ENCODE measurements at places on chromosomes 12 and 14.

- no peak for DNase-seq
Measured at GRCh38 chr12:127711108-127711507, 555.9 kb upstream of the TMEM132C start.

DNA sequence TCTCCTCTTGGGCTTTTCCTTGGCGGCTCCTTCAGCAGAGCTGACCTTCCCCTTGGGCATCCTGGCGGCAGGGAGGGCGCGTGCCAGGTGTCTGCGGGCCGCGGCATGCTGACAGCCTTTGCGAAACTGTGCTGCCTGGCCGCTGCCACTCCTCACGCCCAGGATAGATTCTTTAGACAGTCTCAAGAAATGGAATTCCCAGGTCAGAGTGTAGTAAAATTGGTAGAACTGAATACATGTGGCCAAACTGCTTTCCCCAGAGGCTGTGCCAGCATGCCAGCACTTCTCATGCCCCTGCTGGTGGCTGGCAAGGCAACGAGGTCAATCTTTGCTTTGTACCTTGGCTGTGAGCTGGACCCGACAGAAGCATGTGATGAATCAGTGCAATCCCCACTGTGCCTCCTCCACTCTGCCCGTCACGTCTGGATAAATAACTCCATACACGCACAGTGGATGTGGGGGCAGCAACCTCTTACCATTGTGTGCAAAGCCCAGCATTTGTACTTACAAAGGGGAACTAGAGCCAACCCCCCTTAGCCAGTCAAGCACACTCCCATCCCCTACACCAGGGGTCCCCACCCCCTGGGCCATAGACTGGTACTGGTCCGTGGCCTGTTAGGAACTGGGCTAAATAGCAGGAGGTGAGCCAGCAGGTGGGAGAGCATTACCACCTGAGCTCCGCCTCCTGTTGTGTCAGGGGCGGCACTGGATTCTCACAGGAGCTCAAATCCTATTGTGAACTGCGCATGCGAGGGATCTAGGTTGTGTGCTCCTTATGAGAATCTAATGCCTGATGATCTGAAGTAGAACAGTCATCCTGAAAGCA lies 90.9 kb downstream of the ACTN1 start:
- no peak for DNase-seq

DNA sequence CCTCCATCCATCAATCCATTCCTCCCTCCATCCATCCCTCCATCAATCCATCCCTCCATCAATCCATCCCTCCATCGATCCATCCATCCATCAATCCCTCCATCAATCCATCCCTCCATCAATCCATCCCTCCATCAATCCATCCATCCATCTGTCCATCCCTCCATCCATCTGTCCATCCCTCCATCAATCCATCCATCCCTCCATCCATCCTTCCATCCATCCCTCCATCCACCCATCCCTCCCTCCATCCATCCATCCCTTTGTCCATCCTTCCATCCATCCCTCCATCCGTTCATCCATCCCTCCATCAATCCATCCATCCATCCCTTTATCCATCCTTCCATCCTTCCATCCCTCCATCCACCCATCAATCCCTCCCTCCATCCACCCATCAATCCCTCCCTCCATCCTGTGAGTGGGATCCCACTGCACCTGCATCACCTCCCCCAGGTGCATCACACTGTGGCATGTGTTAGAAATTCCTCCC lies 338.1 kb upstream of the SFSWAP start:
- DNase-seq, result no peak

GRCh38 chr12:79782172-79782900 lies 91.6 kb upstream of the PAWR start:
- DNase-seq, result no peak

DNA sequence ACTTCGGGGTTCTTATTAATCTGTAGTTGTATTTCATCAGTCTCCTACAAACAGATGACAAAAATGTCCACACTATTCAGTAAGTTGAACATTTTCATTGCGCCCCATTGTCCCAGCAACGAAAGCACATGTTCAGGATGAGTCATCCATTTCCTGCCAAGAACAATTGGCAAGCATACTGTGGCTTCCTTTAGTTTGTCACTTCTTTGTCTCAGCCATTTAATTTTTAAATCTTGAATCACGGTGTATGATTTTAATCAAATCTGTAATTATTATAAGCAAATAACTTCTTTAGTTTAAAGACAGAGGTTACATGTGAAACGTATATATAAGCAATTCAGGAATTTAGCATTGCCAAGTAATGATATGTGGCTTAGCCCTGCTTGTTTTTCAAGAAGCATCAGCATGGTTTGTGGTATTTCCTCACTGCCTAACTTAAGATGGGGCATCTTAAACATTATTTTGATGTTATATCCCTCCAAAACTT lies 211.3 kb upstream of the KRR1 start:
- peak; percentile 53 for DNase-seq
